ENCODE measurements at places on chromosomes 4 and X. TPM values are rescaled to one million over a fixed set of nuclear protein-coding genes. Genes with fewer than 3 reads are reported as not detected.

GRCh38 chrX:103467887-103468286, 51.4 kb downstream of the RAB40A start:
- DNase-seq, result no peak
- H3K27ac ChIP-seq, result no peak overlapping the region
- no peak overlapping the region for H3K4me3 ChIP-seq
- H3K36me3 ChIP-seq, result no peaks in the 10 kb centered on the region
- peaks cover 5% of the 10 kb centered on the region for H3K4me1 ChIP-seq

DNA sequence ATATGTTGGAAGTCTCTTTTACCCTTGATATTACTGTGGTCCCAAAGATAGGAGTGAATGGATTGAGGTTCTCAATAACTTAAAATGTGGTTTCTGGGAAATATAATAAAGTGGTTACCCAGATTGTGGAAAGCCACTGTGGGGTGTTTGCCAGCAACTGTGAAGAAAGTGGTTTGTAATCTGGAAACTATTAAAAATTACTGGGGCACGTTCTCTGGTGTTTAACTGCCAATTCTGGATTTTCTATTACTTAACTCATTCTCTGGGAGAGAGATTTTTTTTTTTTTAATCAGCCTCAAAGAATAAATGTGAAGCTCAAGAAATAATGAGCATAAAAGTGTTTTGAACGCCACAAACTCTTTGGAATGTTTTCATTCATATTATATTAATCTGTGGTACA, 4.9 kb upstream of the CXCL6 start:
- DNase-seq, result no peak
- H3K27me3 ChIP-seq, result no peaks in the 10 kb centered on the region
- H3K36me3 ChIP-seq, result no peaks in the 10 kb centered on the region
- H3K27ac ChIP-seq, result no peak overlapping the region

Gene SRPK3
- total RNA-seq, result not detected

Gene SCML2
- total RNA-seq, result 3.5 TPM

Gene ARHGAP6
- total RNA-seq, result not detected

Gene NXF2
- not detected for total RNA-seq

Gene ZNF157
- not detected for total RNA-seq

Gene SYN1
- 0.27 TPM for total RNA-seq

All from MCF 10A (cell line).